Stimulated activated CD8-positive, alpha-beta memory T cell treated with anti-CD3 and anti-CD28 coated beads, Interleukin-4, amount 100 ng/mL, for 1 hour (primary cell): ENCODE measurements at places on chromosomes 7 and 10.

GRCh38 chr7:121329191-121330052 lies 622 bp downstream of the WNT16 start:
- DNase-seq = no peak

DNA sequence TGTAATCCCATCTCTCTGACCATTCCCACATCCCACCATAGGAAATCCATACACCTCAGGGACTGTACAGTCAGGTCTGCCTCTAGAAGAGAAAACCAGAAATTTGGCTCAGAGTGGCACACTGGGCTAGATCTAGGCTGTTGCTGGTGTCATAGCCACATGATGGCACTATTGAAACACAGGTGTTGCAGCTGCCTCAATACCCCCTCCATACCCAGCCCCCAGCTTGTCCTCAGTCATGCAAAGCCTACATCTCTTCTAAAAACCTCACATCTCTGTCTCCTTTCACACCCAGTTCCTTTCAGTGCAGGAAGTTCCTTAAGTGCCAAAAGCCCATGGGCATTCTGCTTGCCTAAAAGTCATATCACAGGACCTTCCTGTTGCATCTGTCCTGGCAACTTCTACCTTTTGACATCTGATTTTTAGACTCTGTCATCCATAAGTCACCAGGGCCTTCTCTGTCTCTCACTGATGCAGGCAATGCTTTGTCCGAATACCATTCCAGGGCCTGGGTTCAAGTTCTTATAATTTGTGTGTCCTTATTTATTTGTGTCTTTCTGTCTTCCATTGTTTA lies 27.0 kb upstream of the HIBADH start:
- DNase-seq = no peak

- no peak for DNase-seq
Observed at GRCh38 chr10:133159950-133160825, at the start of gene KNDC1. TSS of gene KNDC1 (plus strand) at chr10:133160219. CDS start at chr10:133160468, 249 bp downstream.

- no peak for DNase-seq
Observed at GRCh38 chr10:3785851-3786271, 852 bp upstream of the KLF6 start.

- DNase-seq = no peak
Observed at GRCh38 chr10:61089251-61089650, 145.3 kb upstream of the RHOBTB1 start.

DNA sequence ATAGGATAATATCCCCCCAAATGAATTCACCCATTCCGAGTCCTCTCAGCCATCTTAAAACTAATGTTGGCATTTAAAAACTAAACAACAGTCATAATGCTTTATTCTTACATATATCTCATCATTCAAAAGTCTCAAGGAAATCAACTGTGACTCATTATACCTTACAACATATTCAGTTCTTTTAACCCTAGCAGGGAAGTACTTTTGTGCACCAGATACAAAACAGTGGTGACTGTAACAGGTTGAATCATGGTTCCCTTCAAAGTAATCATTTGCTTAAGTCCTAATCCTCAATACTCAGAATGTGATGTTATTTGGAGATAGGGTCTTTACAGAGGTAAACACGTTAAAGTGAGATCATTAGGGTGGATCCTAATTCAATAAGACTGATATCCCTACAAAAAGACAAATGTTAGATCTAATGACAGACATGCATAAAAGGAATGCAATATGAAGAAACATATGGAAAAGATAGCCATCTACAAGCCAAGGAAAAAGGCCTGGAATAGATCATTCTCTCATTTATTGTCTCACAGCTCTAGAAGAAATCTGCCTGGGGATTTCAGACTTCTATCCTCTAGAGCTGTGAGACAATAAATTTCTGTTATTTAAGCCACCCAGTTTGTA lies 42.3 kb downstream of the RELN start:
- no peak for DNase-seq

- DNase-seq = no peak
Observed at GRCh38 chr10:116030576-116030975, 242.4 kb downstream of the GFRA1 start.

- no peak for DNase-seq
Observed at GRCh38 chr7:21941611-21942141, 4.0 kb downstream of the CDCA7L start.

GRCh38 chr7:27966219-27966780 lies 214.3 kb downstream of the JAZF1 start:
- DNase-seq = no peak

DNA sequence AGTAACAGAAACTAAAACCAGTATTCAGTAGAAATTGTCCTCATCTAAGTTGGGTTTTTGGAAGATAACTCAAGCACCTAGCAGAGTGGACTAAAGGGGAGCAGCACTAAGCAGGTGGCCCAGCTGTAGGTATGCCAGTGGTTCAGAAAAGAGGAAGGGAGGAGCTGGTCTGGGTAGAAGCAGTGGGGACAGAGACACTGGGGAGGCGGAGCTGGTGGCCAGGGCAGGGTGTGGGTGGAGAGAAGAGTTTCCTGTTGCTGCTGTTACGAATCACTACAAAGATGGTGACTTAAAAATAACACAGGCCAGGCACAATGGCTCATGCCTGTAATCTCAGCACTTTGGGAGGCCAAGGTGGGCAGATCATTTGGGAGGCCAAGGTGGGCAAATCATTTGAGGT lies 136.2 kb downstream of the WDR11 start:
- no peak for DNase-seq

GRCh38 chr10:112898540-112899390 lies 51.3 kb upstream of the TCF7L2 start:
- DNase-seq = no peak

DNA sequence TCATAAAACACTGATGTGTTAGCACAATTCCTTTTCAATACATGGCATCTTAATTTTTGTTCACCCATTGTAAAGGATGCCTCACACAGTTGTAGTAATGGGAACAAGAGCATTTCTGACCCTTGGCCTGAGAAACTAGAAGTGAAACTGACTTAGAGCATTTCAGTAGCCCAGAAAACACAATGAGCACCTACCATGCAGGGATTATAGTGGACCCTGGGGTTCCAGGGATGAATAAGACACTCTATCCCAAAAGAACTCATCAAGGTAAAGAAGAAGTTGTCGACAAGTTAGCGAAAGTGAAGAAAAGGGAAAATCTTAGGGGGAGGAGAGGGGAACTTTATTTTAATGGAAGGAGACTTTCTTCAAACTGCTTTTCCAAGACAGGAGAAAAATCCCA lies 125.6 kb downstream of the NT5C2 start:
- DNase-seq = no peak

GRCh38 chr10:121312587-121312986 lies 285.7 kb downstream of the FGFR2 start:
- no peak for DNase-seq

GRCh38 chr10:12579954-12580858 lies 230.9 kb downstream of the CAMK1D start:
- DNase-seq = no peak

- no peak for DNase-seq
Observed at GRCh38 chr10:38093816-38094157, 350 bp upstream of the ZNF37A start.

DNA sequence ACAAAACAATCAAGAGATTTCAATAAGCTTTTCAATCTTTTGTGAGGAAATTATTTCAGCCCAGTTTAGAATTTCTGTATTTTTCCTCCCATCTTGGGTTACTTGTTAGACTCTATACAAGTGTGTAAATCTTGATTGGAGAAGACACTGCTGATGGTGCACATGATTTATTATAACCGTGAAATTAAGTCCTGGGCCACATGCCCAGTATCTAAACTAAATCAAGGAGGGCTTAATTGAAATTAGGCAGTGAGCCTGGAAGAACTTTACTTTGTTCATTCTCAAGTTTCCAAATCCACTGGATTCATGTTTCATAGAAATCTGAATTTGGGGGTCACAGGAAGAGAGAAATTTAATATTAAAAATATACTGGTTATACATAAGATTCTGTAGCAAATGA lies 44.5 kb downstream of the CSTF2T start:
- no peak for DNase-seq
